Inflammatory macrophage treated with lipopolysaccharide for 4 hours (primary cell): ENCODE measurements at places on chromosomes 12 and 14.
A peak's percentile ranks its signal among the peaks of the same experiment; 100 is the strongest.

DNA sequence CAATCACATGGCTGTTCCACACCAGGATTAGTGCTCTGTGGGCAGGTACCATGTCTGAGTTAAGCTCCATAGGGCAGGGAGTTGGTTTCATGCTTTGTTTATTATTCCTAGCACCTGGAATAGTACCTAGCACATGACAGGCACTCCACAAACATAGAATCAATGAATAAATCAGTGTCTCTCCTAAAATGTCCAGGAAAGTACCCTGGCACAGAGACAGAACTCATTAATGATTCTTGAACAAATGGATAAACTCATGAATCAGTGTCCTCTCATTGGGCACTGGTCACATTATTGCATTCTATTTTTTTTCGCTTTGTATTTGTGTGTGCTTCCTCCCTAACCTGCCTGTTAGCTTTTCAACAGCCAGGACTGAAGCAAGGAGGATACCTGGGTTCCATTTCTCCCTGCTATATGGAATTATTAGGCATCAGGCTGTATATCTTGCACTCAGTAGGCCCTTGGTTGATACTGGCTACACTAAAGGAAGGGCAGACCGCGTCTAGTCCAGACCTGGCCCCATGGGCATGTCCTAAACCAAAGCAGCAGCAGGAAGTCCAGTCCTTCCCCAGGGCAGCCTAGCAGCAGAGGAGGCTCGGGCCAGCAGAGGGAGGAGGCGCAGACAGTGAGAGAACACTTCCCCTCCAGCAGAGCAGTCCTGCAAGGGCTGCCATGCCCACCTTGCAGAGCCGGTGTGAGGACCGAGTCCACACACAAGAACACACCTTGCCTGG is 18.4 kb downstream of the HDAC7 start:
- peak; percentile 58 for DNase-seq

DNA sequence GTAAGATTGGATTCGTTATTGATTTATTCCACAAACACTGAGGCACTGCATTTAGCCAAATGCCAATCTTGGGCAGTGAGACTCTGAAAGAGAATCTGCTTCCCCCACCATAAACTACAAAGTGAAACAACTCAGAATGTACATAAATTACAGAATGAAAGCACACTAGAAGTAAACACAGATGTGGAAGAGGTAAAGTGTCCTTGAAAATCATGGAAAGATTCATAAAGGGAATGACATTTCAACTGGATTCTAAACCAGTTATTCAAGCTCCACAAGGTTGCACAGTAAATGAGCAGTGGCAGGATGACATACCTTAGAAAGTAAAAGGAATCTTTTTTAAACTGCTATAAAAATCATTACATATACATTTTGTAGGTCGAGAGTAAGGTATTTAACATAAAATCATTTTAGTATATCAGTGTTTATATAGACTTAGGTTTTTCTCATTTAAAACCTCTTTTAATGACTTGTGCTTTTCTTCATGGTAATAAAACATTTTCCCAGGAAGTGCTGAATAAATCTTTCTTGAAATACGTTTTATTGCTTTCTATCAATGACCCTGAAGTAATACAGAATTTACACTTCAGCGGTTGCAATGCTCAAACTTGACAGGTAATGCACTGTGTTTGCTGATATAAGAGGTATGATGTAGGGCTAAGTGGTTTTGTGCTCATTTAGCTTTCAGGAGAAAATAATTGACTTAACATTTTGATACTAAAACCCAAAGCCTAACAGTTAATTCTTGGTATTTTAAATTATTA is 270.6 kb downstream of the NAV3 start:
- no peak for DNase-seq

DNA sequence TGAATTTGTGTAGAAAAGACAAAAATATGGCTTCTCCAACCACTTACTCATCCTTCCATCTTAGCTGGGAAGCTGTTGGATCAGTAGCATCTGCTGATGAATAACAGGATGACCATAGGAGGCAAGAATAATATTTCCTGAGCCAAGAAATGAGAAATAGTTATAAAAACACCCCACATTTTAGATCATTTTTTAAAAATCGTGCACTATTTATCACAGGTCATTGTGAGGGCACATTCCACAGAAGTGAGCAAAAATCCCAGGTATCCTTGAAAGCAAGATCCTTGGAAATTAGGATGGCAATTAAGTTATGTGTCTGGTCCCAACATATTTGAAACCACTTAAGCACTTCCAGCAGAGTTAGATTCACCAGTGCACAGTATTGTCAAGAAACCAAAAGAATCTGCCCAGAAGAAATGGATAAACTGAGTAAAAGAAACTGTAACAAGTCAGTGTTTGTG is 8.4 kb downstream of the FAR2 start:
- peak; percentile 22 for DNase-seq

- DNase-seq, result no peak
Measured at GRCh38 chr14:81224222-81224621, 3.5 kb upstream of the GTF2A1 start.
